Left lung (tissue), 14 donors: ENCODE measurements at places on chromosomes 1 and 21. TPM values are rescaled to one million over a fixed set of nuclear protein-coding genes. Genes with fewer than 3 reads are reported as not detected.

Gene HORMAD1
- not detected for polyA plus RNA-seq

Gene SIPA1L2
- polyA plus RNA-seq: 28.5 TPM

DNA sequence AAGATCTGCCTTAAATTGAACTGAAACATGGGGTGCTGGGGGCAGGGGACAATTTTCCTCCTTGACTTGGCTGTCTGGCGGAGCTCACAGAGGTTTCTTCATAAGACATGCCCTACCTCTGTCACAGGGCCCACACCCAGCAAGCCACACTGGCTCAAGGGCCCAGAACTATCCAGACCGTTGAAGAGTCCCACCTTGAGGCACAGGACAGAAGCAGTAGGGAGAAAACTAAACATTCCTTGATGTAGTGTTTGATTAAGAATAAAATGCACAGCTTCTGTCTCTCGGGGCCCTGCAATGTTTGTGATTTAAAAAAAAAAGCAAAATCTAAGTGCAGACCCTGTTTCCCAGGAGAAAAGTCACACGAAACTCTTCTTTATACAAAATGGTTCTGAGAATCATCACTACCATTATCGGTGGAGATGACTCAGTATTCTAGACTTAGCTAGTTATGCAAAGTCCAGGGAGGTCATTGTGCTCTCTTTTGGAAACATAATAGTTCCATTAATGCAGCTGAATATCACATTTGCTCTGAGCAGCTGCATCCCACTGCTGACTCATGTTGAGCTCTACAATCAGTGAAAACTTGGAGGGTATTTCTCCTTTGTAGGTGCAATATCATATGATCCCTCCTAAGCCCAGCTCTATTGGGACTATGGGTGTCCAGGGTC, 53.6 kb upstream of the DIRAS3 start:
- no peak for DNase-seq

- DNase-seq: no peak
Measured at GRCh38 chr1:33061834-33062233, 19.1 kb upstream of the AZIN2 start.

DNA sequence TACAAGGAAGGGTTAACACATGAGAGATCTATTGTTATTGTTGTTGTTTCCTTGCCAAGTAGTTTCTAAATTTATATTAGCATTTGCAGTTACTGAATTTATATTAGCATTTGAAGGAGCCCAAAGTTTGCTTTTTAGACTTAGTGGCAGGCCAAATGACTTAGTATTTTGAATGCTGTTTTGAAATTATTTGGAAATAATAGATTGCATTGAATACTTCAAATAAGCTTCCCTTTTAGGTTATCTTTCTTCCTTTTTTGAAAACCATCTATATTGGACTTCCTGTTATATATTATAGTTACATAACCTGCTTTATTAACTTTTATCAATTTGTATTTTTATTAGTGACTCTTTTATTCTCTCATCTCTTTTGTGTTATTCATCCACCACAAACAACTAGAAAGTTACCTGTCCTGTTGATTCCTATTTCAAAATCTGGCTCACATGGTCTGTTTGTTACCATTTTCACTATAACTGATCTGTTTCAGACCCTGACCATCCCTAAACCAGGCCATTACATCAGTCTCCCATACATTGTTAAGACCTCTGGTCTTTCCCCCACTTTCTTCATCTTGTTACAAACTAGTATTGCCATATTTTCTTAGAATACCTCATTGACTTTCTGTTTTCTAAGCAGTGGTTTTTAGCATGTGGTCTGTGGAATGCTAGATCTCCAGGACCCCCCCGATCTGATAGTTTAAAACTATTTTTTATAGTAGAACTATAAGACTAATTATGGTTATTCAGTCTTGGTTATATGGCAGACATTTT, 185.2 kb downstream of the RASAL2 start:
- no peak for DNase-seq

DNA sequence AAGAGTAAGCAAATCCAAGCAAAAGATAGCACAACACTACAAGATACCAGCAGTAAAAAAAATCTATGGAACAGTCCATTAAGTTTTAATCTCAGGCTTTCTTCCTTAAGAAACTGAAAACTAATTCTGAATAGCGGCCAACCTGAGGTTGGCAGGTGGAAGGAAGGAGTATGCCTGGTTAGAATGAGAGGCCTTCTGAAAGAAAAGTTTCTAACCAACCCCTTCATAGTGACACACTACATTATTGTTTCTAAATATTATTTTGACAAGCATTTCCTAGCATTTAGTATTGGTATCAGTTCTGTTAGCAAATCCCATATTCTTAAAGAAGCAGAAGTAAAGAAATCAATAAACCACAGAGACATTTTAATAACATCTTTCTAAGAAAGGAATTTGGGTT, 205.7 kb upstream of the PTBP2 start:
- DNase-seq: no peak

DNA sequence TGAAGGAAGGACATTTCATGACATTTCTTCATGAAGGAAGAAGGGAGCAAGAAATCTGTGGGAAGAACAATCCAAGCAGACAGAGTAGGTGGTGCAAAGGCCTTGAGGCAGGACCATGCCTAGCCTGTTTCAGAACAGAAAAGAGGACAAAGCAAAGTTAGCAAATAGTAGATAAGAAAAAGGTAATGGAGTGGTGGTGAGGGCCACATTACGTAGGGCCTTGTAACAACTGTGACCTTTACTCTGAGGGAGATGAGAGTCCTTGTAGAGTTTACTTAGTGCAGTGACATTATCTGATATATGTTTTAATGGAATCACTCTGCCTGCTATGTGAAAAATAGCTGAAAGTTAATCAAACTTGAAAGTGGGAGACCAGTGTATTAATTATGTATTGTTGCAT, 6.4 kb upstream of the TSNAX start:
- no peak for DNase-seq

- no peak for DNase-seq
Measured at GRCh38 chr1:114155706-114156105, 2.0 kb upstream of the SYT6 start.

- DNase-seq: no peak
Measured at GRCh38 chr1:234769284-234769985, 159.5 kb upstream of the IRF2BP2 start.

Gene SAMSN1
- polyA plus RNA-seq: 1.9 TPM

GRCh38 chr21:14741256-14741655, 195.1 kb upstream of the SAMSN1 start:
- DNase-seq: no peak

GRCh38 chr1:11486231-11487009, 7.5 kb downstream of the DISP3 start:
- DNase-seq: no peak

- peak; percentile 62 for DNase-seq
Measured at GRCh38 chr21:36966066-36966820, at the start of gene HLCS. Gene HLCS (minus strand): TSS chr21:36966669. CDS start chr21:36966638, 31 bp downstream.

DNA sequence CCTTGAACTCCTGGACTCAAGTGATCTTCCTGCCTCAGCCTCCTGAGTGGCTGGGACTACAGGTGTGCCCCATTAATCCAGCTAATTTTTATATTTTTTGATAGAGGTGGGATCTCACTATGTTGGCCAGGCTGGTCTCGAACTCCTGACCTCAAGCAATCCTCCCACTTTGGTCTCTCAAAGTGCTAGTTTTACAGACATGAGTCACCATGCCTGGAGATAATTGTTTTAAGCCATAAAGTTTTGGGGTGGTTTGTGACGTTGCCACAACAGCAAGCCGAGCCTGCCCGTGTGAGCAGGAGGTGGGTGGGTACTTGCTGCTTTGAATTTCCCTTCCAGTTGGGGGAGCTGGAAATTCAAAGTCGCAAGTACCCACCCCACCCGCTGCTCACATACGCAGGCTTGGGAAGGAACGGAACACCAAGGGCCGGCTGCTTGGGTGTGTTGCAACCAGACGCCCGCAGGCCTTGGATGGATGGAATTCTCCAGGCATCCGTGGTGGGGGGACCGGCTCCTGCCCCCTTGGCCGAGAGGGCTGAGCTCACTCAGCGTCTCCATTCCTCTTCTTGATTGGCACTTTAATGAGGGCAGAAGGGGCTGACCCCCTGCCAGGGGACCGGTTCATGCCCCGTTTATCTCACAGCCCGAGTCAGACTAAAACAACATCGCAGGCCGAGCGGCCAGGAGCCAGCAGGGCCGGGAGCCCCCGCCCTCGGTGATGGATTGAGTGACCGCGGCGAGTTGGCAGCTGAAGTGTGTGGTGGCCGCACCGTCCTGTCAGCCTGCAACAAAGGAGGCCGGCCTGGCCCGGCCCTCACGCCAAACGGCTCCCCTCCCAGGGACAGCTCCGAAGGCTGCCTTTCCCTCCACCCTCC, 78.1 kb downstream of the DHRS3 start:
- DNase-seq: peak; percentile 82

GRCh38 chr1:70672442-70672888, 261.4 kb downstream of the CTH start:
- peak; percentile 58 for DNase-seq

DNA sequence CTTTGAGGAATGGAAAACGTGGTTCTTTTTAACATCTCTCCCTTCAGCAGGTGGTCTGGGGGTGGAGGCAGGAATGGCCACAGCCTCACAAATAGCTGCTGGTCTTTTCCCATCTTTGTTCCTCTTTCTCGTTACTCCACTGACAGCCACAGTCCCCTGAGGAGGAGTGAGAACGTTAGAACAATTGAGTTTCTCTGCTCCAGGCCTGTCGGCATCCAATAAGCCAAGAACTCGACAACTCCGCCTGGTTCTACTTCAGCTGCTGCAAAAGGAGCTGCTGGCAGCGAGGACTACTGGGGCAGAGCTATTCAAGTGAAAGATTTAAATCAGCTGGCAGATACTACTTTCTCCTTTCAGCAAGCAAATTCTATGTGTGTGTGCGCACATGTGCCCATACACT, 169.5 kb upstream of the GALNT2 start:
- DNase-seq: no peak
